ENCODE measurements at places on chromosomes 1 and 21.

GRCh38 chr1:100147875-100148274 is 14.9 kb downstream of the TRMT13 start:
- no peak for DNase-seq

DNA sequence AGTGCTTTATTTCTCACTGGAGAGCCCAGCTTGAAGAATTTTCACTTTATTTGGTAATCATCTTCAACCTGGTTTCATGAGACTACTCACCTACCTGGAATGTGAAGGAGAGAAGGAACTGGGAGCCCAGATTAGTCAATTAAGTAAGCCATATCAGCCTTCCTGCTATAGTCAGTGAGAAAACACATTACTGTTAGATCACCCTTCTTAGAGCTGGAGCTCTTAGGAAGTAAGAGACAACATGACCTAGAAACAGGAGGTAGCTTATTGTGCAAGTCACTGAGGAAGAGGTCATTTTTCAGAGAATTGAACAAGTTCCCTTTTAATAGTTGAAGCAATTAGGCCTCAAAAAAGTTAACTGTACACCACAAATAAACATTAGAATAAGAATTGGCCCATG is 49.2 kb upstream of the TEKT2 start:
- DNase-seq = no peak

DNA sequence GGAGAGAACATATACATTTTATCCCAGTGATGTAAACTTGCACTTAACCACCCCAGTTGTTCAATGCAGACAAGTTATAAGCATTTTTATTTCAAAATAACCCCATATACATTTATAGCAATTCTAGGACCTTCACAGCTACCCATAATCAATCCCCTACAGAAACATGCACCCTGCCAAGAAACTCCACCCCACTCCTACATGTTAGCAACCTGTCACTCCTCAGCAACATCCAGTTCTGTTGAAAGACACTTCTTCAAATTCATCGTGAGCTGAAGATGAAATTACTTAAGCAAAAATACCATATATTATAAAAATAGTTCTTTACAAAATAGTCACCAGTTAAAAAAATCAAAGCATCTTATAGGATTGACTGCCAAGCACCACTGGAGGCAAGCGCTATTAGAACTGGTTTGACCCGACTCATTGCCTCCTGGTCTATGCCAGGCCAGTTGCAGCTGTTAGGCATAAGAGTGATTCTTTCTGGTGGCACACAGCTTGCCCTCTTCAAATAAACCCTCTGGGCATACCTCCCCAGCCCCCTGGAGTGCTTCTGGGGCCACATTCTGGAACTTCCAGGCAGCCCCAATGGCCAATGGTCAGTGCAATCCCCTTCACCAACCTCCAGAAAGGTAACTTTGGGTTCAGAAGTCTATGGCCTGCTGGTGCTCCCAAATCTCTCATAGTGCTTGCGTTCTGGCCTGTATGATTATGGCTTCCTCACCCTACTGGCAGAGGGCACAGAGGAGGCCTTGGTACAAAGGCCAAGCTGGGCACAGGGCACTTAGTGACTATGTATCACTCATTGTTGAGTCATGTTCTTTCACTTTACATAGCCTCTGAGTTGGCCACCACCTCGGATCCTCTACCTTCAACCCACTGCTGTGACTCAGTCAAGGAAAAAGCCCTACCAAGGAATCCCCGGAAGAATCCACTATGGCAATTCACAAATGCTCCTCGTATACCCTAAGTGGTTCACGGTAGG is 72.2 kb upstream of the RALGPS2 start:
- no peak for DNase-seq

- DNase-seq = no peak
These were observed 18.2 kb downstream of the RRP15 start for GRCh38 chr1:218303176-218303879.

DNA sequence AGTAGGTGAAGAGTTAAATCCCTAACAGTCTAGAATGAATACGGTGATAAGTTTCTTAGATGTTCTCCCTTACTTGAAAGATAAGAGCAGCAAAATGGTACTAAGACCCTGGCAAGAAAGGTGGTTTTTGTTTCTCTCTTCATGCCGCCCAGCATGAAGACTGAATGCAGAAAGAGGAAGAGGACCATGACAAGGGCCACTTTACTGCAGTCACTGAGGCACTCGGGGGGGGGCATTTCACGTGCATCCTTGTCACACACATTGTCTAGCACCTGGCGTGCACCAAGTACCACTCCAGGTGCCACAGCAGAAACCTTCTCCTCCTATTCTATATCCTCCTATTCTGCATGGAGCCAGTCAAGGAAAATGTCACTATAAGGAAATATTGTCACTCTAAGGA is 222.0 kb downstream of the TOMM20 start:
- no peak for DNase-seq

GRCh38 chr1:66214901-66215300 is 319.1 kb upstream of the SGIP1 start:
- DNase-seq = peak; percentile 78

- DNase-seq = no peak
These were observed 276.9 kb downstream of the SIPA1L2 start for GRCh38 chr1:232353001-232353400.

GRCh38 chr1:27427329-27427728 is 34.9 kb downstream of the GPR3 start:
- DNase-seq = no peak

DNA sequence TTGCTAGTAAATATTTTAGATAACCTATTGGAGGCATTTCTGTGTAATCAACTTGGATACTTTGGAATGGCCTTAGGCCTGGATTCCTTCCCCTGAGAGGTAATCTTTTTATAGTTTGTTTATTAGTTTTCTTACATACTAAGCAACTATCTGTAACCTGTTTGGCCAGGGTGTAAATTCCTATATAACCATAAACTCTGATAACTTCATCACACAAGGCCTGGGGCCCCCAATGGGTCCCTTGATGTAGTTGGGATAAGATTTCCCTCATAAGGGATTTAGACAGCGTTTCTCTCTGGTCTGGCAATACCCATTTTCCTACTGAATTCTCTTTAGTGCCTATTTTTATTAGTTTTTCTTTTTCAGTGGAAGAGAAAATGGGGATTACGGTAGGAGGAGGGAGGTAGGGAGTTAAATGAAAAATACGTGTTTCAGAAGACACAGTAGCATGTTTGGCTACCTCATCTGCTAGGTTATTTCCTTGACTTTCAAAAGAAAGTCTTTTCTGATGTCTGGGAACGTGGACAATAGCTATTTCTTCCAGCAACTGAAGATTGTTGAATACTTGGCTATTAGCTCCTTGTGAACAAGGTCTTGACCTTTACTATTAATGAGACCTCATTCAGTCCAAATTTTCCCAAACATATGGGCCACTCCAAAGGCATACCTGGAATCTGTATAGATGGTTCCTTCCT is 7.4 kb upstream of the AADACL3 start:
- DNase-seq = no peak

GRCh38 chr1:58773406-58773840 is 10.4 kb downstream of the JUN start:
- DNase-seq = peak; percentile 77

GRCh38 chr1:157639800-157640199 is 41.9 kb upstream of the FCRL4 start:
- no peak for DNase-seq

- no peak for DNase-seq
These were observed 51.5 kb downstream of the CTH start for GRCh38 chr1:70462611-70463010.

GRCh38 chr1:172970186-172970585 is 80.6 kb downstream of the TNFSF18 start:
- no peak for DNase-seq

DNA sequence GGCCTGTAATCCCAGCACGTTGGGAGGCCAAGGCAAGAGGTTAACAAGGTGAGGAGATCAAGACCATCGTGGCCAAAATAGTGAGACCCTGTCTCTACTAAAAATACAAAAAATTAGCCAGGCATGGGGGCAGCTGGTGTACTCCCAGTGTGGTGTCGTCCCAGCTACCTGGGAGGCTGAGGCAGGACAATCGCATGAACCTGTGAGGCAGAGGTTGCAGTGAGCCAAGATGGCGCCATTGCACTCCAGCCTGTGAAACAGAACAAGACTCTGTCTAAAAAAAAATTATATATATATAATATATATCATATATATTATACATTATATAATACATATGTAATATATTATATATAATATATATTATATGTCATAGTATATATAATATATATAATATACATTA is 249.2 kb upstream of the TPTE start:
- peak; percentile 53 for DNase-seq

DNA sequence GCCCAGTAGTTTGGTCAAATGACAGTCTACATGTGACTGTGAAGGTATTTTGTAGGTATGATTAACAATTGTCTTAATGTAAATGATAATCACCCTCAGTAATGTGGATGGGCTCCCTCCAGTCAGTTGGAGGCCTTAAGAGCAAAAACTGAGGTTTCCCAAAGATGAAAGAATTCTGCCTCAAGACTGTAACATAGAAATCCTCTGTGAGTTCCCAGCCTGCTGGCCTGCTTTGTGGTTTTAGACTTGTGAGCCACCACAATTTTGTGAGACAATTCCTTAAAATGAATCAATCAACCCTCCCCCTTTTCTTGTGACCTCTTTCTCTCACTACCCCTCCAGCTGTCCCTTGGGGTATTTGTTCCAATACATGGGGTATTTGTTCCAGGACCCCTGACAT is 226.4 kb upstream of the DPYD start:
- DNase-seq = no peak

- DNase-seq = no peak
These were observed 18.4 kb downstream of the H6PD start for GRCh38 chr1:9253004-9253403.

GRCh38 chr21:31405604-31406003 is 61.5 kb upstream of the TIAM1 start:
- no peak for DNase-seq

GRCh38 chr1:201633297-201633696 is 94.4 kb downstream of the NAV1 start:
- DNase-seq = no peak

DNA sequence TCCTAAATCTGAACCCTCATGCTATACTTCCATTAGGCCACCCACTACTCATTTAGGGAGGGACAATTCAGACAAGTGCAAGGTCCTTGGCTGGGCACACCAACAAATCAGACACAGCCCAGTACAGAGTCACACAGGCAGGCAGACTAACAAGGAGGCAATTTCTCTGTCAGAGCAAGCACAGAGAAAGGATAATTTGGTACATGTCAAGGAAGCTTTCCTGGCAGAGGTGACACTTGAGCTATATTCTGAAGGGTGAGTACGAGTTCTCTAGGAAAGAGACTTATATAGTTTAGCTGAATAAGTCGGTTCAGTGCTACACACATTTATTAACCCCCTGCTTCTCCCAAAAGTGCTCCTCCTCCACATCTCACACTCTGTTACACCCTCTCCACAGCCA is 455.9 kb downstream of the OMA1 start:
- DNase-seq = no peak

DNA sequence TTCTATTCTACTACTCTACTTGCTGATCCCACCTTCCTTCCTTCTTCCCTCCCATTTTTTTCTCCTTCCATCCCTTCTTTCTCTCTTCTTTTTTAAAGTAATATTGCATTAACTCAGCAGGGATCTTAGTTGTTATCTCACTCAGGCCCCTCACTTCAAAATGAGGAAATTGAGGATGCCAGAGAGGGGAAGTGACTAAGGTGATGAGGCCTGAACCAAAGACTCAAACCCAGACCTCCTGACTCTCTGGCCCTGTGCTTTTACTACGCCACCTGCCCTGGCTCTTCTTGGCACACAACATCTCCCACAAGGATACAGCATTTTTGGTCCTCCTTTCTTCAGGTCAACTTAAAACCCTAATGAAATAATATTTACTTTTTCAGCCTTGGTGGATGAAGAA is 151.7 kb upstream of the ZNF648 start:
- no peak for DNase-seq

DNA sequence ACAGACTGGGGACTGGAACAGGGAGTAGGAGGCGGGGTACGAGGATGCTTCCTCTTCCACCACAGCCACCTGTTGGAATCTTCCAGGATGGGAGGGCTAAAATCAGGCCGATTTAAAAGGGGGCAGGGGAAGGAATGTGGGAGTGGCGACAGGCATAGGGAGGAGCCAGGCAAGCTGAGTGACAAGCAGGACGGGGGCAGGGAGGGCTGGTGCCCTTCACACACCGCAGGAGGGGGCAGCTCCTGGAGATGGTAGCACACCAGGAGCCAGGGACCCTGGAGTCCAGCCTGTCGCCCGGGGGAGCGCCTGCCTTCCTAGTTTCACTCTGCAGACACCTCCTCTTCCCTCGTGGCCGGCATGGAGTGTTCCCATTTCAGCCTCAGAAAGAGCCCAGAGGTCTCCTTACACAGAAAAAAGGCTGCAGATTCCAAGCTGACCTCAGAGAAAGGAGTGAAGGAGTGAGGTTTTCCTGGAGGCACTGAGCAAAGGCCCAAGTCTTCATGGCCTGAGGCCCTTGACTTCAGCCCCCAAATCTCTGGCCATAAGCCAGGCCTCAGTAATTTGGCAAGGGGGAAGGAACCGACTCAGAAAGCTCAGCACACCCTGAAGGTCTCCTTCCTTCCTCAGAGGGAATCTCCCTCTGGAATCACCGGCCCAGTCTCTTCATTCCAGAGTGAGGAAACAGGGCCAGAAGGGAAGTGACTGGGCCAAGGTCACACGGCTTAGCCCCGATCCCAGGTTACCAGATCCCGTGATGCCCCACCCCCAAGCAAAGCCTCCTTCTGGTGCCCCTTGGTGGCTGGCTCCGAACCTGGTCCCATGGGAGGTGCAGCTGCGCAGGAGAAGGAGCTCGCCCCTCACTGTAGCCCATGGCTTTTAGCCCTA is 8.1 kb downstream of the BLACAT1 start:
- no peak for DNase-seq

GRCh38 chr1:9621032-9621431 is 30.5 kb upstream of the PIK3CD start:
- no peak for DNase-seq

DNA sequence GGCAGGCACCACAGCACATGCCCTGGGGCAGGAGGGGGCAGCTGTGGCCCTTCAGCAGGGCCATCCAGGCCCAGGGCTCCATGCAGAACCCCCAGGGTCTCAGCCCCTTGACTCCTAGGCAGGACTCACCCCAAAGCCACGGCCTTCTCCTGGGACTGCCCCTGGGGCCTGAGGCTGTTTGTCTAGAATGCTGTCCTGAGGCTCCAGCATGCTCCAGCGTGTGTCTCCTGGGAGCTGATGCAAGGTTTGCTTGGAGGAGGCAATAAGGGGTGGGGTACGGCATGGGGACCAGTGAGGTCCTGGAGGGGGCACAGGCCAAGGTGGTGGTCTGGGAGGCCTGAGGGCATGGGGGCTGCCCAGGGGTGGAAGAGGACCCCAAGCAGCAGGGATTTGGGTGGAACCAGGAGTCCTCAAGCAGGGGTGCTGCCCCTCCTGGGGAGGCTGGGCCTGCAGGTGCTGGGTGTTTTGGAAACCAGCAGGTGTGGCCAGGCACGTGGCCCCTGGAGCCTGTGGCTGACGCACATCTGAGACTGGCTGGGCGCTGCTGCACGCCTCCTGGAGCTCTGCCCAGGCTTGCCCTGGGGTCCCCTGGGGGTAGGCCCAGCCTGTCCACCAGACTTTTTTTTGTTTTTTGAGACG is 7.8 kb upstream of the CALML6 start:
- DNase-seq = no peak
